Hypothalamus (tissue), 51 donors: ENCODE measurements at places on chromosomes 4 and X.

- DNase-seq: no peak
These were observed 126.0 kb downstream of the GRIA3 start for GRCh38 chrX:123310112-123310511.

- no peak for DNase-seq
These were observed 170.7 kb downstream of the GASK1B start for GRCh38 chr4:158002173-158002572.

GRCh38 chr4:73375328-73375741 is 28.8 kb upstream of the ALB start:
- DNase-seq: no peak

DNA sequence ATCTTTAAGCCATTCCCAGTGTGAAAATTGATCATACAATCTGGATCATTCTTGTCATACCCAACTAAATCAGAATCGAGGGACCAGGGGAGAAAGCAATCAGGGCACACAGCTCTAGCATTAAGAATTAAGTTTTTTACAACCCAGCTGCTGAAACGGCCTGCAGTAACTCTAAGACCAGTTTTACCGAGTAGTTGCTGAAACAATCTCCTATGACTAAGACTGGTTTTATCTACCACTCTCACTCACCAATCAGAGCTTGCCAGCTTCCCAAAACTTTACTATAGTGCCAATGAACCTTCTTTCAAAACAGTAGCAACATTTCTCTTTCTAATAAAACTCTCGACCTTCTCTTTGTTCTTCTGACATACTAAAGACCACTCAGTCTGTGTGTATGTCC is 2.8 kb upstream of the SAP30 start:
- no peak for DNase-seq

DNA sequence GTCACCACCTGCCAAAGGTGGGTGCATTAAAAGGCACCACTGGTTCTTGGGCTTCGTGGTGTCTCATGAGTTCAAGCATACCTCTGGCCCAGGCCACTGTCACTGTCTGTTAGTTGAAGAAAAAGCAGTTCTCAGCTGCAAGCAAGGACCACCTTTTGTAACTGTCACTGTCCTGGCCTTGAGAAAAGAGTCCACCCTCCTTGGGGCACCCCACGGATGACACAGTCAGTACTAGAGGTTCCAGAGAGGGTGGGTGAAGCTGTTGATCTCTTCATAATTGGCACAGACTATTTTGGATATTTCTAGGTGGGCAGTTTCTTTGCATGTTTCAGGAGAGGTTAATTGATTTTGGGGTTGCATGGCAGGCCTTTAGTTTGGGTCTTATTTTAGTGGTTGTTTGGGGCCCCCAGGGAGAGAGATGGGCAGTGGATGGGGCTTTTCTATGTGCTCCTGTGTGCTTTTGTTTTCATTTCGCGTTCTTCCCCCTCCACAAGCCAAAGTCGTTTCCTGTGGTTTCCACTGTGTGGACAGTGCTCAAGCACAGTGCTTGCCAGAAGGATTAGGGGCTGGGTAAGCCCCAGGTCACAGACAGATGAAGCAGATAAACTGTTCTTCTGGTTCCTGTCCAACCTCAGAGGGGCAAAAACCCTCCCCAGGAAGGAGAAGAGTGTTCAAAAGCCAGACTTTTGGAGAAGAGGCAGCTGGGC is 156.2 kb upstream of the PPP1R2C start:
- no peak for DNase-seq

DNA sequence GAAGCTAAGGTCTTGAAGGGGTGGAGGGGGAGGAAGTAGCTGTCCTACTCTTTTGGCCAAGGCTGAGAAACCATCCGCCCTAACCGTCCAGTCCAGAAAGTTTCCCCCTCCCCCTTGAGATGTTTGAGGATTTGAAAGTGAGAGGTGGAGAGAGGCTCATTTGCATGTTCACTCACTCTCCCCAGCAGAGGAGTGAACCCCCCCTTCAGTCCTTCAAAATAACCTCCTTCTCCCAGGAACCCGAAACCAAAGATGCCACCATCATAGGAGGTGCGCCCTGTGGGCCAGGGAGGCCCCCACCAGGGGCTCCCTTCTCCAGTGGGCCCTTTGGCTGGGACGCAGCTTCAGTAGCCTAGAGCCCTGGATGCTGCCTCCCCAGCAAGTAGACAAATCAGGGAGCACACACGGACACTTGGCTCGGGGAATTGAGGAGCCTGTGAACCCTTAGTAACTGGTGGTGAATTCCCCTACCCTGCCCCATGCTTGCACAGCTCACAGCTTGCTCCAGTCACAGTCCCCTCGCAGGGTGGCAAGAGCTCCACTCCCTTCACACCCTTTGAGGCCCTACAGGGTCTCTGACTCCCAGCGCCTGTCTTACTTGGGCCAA is 25.6 kb downstream of the ELF4 start:
- no peak for DNase-seq

GRCh38 chrX:3711331-3711917 is 2.0 kb downstream of the PRKX start:
- DNase-seq: no peak

GRCh38 chr4:185730849-185731608 is 81.0 kb downstream of the SORBS2 start:
- no peak for DNase-seq

DNA sequence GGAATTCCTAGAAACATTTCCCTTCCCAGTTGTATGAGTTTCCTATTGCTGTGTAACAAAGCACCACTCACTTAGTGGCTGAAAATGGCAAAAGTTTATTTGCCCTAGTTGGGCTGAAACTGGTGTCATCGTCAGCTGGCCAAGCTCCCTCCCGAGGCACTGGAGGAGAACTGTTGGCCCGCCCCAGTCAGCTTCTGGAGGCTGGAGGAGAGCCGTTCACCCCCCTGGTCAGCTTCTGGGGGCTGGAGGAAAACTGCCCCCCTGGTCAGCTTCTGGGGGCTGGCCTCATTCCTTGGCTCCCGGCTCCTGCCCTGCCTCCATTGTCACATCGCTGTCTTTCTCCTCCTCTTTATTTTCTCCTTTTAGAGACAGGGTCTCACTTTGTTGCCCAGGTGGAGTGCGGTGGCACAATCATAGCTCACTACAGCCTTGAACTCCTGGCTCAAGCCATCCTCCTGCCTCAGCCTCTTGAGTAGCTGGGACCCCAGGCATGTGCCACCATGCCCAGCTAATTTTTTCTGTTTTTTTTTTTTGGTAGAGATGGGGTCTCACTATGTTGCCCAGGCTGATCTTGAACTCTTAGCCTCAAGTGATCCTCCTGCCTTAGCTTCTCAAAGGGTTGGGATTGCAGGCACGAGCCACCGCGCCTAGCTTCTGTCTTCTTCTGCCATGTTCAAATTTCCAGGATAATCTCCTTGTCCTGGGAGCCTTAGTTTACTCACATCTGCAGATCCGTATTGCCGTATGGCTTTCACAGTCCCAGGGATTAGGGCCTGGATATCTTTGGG is 3.2 kb downstream of the RGS12 start:
- DNase-seq: no peak

DNA sequence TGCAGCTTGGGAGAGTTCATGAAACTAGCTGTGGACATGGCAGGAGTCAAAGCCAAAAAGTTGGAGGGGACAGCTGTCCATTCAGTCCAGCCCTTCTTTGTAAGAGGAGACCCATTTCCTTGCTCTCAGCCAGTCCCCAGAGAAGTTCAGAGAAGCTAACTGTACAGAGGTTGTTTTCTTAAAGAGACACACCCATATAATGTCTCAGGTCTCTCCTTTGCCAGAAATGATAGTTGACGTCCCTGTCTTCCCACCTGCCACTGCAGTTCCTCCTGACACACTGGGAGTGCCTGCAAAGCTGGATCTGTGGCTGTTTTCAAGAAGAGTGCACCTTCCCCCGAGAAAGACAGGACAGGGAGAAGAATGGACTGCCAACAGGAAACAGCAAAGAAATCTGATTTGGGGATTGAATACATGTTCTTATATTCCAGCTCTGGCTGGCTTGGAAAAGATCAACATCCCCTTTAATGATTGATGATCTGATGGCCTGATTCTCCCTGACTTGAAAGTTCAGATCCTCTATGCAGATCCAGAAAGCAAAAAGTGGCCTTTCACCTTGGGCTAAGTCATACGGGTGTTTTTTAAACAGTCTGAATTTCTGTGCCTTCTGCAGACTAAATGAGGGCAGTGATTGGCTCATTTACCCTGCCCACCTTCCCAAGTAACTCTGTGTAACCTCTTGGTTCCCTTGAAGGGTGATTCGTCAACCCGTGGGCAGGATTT is 87.2 kb downstream of the MAOA start:
- no peak for DNase-seq

- no peak for DNase-seq
These were observed 47.9 kb upstream of the RPA4 start for GRCh38 chrX:96835660-96836289.

- DNase-seq: no peak
These were observed 6.8 kb upstream of the BCOR start for GRCh38 chrX:40104630-40104984.

GRCh38 chrX:106178826-106179225 is 10.7 kb downstream of the PWWP3B start:
- no peak for DNase-seq

DNA sequence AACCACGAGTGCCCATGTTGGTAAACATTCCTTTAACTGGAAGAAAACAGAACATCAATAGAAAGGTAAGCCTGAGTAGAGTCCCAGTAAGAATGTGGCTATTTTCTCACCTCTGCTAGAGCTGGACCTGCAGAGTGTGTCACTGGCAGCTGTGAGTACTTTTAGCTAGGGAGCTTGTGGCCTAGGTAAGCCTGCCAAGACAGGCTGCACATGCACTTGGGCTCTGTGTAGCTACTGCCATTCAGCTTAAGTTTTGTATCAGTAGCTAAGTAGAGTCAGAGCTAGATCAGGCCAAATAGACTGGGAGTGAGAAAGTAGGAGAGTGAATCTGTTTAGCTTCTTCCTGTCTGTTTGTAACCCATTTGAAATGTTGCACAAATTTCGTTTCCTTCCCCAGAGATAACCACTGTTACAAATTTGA is 35.3 kb downstream of the RBPJ start:
- no peak for DNase-seq

DNA sequence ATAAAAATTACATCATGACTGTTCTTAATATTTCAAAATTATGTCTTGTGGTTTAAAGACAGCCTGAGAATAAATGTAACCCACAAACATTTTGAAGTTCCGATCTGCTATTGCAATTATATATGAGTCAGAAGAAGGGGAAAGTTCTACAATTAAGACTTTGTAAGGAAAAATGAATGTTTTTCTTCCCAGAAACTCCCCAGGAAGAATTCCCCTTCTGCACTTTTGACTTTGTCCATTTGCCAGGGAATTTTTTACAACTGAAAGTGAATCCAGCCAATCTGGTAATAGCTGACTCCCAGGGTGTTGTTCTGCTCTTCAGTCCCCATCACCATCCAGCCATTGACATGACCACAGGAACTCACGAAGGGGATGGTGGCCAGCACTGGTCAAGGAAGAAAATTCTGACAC is 61.6 kb upstream of the NOCT start:
- DNase-seq: no peak

DNA sequence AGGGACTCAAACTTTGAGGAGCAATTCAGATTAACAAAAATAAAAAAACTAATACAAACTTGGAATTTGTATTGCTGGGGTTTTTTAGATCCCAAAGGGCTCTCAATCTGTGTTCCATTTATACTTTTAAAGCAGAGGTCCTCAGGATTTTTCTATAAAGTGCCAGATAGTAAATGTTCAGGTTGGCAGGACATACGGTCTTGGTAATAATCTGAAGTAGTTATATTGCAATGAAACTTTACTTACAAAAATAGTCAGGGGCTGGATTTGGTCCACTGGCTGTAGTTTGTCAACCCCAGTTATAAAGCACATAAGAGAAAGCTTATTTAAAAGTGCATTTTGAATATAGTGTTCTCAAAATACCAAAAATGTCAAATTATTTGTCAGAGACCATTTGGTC is 164.1 kb upstream of the CTSO start:
- DNase-seq: no peak

DNA sequence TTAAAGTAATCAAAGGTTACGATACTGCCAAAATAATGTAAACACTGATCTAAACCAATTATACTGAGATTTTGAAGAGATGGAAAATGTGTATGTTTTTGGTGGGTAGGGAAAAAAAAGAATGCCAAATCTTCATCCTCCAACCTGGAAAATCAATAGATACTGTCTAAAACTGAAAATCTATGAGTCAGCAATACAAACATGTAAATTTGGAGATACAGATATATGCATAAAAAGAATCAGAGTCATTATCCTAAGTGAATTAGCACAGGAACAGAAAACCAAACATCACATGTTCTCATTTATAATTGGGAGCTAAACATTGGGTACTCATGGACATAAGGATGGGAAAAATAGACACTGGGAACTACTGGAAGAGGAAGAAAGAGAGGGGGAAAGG is 197.4 kb upstream of the TRPC5 start:
- DNase-seq: no peak

- no peak for DNase-seq
These were observed 14.7 kb downstream of the NDP start for GRCh38 chrX:43958529-43958928.

DNA sequence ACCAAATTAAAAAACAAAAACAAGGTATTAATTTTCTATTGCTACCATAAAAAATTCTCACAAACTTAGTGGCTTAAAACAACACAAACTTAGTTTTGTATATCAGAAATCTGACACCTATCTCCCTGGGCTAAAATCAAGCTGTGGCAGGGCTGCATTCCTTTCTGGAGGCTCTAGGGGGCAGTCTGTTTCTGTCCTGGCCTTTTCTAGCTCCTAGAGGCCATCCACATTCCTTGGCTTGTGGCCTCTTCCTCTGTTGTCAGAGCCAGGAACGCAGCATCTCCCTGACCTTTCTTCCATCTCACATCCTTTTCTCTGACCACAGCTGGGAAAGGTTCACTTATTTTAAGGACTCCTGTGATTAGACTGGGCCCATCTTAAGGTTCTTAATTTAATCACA is 38.9 kb upstream of the TLR2 start:
- DNase-seq: no peak

- no peak for DNase-seq
These were observed 13.0 kb upstream of the PDCL2 start for GRCh38 chr4:55604996-55605395.

GRCh38 chr4:41257257-41257901 is 651 bp downstream of the UCHL1 start:
- no peak for DNase-seq

GRCh38 chr4:166277401-166277800 is 404.4 kb downstream of the TLL1 start:
- no peak for DNase-seq

- DNase-seq: no peak
These were observed 41.9 kb upstream of the NSG1 start for GRCh38 chr4:4344915-4345527.
